NCI-H526 (cell line): ENCODE measurements at places on chromosomes 3 and 15.

- no peak for DNase-seq
These were observed 44.8 kb downstream of the ST8SIA2 start for GRCh38 chr15:92438471-92438870.

DNA sequence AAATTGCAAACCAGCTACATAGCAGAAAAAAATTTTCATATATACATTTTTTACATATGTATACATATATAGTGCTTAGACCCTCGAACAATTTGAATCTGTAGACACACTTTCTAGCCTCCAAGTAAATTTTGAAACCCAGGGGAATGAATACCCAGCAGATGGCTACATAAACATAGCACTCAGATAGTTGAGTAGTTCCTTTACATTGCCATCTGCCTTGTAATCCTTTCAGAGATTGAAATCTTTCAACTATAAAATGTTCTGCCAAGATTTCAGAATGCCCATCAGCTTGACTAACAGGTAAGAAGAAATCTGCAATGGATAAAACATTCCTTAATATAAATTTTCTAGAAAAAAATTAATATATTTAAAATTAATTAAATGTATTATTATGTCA is 1333.5 kb upstream of the CADM2 start:
- peak; percentile 16 for DNase-seq

GRCh38 chr3:48411041-48411588 is 18.8 kb downstream of the PLXNB1 start:
- DNase-seq, result no peak

DNA sequence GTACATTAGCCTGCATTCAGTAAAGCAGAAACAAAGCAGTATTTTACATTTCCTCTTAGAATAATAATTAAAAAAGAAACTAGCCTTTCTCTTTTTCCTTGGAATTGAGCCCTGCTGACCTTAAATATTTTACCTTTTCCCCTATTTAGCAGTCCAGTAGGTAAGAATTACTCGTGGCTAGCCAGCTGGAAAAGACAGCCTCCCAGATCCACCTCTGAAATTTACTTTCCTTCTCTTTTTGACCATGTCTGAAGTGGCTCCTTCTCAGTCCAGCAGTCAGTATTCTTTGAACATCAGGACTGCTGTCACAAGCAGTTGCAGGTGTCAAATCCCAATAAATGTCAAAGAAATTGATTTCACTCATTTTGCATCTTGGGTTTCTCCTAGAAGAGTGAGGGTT is 311.5 kb upstream of the DCBLD2 start:
- no peak for DNase-seq

- DNase-seq, result no peak
These were observed 78.8 kb upstream of the THBS1 start for GRCh38 chr15:39502082-39502447.

GRCh38 chr15:41834096-41834495 is 4.6 kb upstream of the PLA2G4B start:
- no peak for DNase-seq

DNA sequence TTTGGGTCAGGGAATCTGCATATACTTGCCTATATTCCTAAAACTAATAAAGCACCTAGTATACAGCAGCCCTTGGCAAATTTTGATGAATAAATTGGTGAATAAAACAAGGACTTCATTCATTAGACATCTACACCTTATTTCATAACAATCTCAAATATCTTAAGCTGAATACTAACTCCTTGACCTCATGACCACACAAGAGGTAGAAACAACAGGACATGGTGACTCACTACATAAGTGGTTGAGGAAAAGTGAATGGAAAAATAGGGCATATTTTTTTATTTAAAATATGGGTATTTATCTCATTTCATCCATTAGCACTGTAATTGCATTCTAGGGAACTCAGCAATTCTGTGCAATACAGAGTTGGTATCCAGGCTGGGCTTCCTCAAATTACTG is 7.8 kb upstream of the STAC start:
- DNase-seq, result no peak

GRCh38 chr3:50430191-50430590 is 70.9 kb upstream of the TMEM115 start:
- DNase-seq, result no peak

DNA sequence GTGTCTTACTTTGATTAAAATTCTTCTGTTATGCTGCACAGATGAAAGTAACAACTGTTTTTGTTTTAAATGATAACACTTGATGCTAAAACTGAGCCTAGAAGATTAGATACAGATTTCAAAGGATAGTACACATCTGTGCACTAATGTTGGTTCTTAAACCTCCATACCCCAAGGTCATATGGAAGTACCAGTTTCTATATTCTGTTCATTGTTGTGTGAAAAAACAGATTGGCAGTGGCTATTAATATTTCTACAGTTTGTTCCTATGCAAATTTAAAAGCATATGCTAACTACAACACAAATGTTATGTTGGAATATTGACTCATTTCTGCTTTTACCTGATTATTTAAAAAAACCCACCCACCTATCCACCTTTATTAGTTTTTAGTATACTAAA is 32.0 kb upstream of the GBE1 start:
- DNase-seq, result no peak

GRCh38 chr3:78988324-78988723 is 779.5 kb downstream of the ROBO1 start:
- DNase-seq, result peak; percentile 4

GRCh38 chr3:192929146-192929545 is 11.5 kb upstream of the MB21D2 start:
- DNase-seq, result no peak

- no peak for DNase-seq
These were observed 296.7 kb downstream of the PLCL2 start for GRCh38 chr3:17181413-17181907.

DNA sequence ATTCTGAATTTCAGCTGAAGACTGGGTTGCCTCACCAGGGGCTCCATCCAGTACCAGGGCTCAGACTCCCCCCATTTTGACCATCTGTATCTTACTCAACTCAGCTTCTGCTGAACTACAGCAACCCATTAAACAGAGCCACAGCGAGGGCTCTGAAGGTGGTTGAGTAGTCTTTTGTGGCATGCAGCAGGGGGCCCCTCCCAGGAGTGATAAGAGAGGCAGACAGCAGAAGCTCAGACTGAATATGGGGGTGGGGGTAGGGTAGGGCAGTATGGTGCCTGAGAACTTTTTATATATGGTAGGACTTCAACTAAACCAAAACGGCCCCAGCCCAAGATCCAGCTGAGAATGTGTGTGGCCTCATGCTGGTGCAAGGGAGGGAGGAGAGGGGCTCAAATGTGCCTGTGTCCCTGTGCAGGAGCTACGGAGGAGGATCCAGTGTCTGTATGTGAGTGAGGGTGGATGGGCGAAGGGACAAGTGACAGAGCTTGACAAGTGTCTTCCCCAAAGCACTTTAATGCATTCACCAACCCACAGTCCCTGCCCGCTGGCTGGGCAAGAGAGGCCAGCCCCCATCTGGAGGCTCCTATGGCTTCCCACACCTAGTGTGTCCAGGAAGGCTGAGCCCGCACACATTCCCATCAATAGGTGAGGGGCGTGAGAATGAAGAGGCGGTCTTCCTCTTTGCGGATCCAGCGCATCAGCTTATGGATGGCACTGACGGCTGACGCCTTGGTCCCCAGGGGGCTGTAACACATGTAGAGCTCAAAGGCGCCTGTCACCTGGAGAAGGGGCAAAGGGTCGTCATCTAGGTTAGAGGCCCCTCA is 4.9 kb upstream of the MST1R start:
- DNase-seq, result no peak

DNA sequence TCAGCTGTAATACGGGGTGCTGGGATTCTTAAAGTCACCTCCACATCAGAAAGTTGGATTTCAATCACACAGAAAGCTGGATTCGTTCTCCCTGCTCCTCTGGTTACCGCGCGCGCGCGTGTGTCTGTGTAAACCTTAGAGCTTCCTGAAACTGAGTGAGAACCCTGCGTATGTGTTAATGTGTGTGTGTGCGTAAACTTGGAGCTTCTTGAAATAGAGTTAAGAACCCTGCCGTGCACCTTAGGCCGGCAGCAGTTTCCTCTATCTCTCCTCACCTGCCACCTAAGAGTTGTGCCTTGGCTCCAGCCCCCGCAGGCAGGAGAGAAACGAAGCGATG is 531 bp downstream of the LZTFL1 start:
- peak; percentile 24 for DNase-seq

GRCh38 chr3:170352936-170353335 is 4.6 kb upstream of the SKIL start:
- no peak for DNase-seq

GRCh38 chr3:108820586-108820985 is 2.0 kb upstream of the TRAT1 start:
- DNase-seq, result no peak

DNA sequence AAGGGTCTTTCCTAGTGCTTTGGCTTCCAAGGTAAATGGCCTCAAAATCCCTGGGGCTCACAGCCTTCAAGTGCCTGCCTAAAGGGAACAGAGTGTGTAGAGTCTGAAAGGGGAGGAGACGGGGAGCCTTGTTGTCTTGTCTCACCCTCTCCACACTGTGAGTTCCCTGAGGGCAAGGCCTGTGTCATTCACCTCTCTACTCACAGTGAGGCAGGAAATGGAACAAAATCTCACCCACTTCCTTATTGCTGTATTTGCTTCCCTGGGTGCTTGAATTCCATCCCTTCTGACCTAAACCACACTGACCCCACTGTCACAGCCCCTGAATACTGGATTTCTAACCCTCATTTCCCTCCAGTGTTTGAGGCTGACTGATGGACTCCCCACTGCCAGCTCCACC is 197.5 kb downstream of the EPHB1 start:
- DNase-seq, result no peak

DNA sequence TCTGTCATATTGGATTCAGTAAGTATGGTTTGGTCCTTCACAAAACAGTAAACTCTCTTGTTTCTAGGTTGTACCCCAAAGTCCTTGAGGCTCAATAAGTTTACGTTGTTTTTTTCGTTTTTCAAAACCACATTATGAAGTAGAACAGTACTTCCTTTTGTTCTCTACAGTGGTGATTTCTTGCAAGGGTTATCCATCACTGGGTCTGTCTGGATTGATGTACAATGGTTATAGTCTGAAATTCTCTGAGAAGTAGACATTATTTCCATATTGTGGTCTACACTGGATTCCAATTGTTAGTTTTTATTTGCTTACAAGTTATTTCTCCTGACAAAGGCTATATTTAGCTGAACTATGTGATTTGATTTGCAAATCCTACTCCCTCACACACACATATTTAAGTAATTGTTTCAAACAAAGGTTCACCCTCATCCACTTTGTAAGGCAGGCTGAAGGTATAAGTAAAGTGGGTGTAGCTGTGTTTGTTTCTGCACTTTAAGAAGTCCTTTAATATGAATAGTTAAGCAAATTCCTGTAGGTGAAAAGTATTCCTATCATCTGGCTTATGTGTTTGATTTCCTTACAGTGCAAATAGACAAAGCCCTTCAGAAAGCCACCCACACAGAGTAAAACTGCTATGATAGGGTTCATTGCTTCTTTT is 64.2 kb upstream of the MME start:
- peak; percentile 100 for DNase-seq

DNA sequence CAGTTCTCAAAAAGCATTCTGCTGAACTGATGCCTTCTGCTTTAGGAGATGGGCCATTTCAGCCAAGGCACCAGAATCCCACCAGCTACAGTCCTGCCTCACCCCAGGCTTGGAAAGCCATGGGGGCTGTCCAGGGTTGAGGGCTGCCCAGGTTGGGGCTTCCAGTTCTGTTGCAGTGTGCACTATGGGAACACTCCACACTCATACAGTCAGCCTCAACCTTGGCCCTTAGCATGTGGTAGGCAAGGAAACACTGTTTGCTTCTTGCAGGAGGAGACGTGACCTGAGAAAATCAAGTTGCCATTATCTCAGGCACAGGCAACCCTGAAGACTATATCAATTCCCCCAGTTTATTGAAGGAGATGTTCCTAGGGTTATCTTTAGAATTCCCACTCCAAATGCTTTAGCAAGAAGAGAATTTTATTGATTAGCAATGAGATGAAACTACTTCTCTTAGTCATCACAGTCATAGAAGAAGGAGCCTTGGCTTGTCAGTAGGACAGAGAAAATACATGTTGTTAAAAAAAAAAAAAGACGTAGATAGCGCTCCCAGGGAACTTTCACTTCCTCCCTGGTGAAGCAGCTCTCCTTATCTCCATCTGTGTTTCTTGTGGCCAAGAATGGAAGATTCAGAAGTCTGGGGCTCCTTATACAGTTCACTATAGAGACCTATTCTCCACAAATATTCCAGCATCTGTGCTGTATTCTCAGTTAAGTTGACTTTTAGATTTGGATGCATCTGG is 38.3 kb upstream of the IL12A start:
- DNase-seq, result no peak

GRCh38 chr3:116186049-116186448 is 259.2 kb downstream of the LSAMP start:
- DNase-seq, result no peak

DNA sequence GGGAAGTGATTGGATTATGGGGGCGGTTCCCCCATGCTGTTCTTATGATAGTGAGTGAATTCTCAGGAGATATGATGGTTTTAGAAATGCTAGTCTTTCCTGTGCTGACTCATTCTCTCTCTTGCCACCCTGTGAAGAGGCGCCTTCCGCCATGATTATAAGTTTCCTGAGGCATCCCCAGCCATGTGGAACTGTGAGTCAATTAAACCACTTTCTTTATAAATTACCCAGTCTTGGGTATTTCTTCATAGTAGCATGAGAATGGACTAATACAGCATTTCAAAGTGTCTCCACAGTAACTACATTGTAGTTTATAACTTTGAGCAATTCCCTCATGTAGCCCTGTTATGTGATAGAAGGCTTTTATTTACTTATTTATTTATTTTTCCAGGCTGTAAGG is 128.8 kb upstream of the CHRNA7 start:
- no peak for DNase-seq

DNA sequence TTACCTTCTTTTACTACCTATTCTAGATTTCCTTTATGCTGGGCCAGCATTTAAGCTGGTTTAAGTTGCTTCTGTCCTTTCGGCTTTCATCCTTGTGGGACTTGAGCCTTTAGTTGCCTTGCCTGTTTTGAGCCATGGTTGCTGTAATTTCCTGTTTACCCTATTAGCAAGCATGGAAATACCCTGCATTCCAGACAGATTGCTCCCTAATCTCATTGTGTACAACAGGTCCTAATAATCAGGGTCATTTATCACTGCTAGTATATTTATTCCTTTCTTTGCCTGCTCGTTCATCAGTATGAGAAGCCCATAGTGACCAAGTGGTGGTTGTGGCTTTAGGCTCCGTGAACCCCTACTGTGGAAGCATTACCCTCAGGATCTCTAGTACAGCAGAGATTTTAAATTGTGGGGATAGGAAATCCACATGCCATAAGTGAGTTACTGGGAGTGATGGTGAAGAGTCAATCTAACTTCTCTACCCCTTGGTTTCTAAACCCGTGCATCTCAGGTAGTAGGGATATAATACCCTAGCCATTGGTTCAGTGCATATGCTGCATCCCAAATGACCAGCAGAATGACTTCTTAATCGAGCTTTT is 31.9 kb downstream of the NCK1 start:
- no peak for DNase-seq

DNA sequence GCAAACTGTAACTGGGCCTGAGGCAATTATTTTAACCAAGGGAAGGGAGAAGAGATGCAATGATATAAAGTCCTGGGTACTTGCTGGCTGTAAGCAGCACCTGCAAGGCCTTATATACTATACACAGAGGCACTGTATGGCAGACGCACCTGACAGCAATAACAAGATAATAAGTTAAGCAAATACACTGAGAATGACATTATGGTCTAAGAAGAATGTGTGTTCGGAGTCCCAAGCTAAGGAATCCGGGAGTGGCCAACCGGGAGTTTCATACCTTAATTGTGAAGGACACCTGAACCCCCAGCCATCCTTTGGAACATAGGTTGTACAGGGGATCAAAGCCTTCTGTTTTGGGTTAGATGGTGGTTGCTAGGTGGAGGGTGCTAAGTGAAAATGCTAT is 13.7 kb downstream of the FAM240A start:
- DNase-seq, result no peak
